ENCODE measurements at places on chromosomes 2 and 18.

DNA sequence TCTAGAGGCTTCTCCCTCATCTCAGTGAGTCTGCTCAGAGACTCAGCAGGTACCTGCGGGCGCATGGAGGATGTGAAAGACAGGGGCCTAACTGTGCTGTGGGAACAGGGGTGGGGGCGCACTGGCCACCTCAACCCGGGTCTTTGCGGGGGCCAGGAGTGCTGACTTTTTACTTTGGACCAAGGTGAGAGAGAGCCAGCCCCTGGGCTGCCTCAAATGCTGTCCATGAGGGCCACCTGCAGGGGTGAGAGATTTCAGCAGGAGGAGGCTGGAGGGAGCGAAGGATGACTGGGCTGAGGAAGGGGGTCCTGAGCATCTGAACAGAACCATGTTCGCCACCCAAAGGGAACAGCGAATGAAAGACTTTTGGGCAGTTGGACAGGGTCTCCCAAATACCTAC, 129.4 kb downstream of the TNS1 start:
- H3K4me3 ChIP-seq: no peak overlapping the region
- no peak for DNase-seq
- H3K27ac ChIP-seq: no peak overlapping the region
- H3K27me3 ChIP-seq: no peaks in the 10 kb centered on the region

DNA sequence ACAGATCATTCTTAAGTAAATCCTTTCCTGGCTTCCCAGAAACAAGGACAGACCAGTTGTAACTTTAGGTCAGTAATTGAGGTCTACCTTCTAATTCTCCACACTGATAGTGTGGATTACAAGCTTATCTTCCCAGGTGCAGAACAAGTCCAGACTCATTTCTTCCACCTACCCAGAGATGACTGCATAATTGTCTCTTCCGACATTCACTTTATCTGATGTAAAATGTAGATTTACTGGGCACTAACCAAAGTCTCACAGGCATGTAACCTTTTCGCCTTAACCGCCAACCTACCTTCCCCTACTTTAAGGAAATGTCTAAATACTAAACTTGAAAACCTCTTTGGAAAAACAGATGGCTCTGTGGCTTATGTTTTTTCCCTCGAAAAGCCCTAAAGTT, 96.2 kb downstream of the NCK2 start:
- DNase-seq: no peak
- no peak overlapping the region for H3K27ac ChIP-seq
- no peak overlapping the region for H3K4me3 ChIP-seq

DNA sequence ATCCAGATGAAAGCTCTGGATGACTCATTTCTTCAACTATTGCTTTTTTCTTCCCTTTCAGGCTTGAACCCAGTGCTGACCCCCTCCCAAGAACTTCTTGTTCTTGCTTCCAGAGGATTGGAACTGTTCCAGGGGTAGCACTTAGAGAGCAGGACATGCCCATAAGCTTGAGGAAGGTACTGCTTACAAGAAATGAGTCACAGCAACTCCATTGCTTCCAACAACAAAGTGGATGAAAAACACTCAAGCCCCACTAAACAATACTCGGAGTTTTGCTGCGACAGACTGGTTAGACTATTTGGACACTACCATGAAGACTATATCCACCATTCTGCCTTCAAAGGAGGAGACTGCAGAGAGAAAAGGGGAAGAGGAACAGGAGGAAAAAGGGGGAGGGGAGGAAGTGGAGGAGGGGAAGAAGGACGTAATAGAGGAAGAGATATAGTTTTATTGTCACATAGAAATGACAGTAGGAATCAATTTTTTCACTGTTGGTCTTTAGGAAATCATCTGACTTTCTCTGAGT, 1.6 kb upstream of the EPC2 start:
- H3K27ac ChIP-seq: peak overlapping the region; percentile 100
- DNase-seq: no peak
- no peaks in the 10 kb centered on the region for H3K36me3 ChIP-seq
- H3K4me3 ChIP-seq: no peak overlapping the region
- H3K4me1 ChIP-seq: no peaks in the 10 kb centered on the region

- no peaks in the 10 kb centered on the region for H3K27me3 ChIP-seq
- no peaks in the 10 kb centered on the region for H3K36me3 ChIP-seq
- H3K4me1 ChIP-seq: peaks cover 21% of the 10 kb centered on the region
- H3K27ac ChIP-seq: no peak overlapping the region
- no peak for DNase-seq
Observed at GRCh38 chr2:106561803-106562202, 74.6 kb downstream of the CD8B2 start.

DNA sequence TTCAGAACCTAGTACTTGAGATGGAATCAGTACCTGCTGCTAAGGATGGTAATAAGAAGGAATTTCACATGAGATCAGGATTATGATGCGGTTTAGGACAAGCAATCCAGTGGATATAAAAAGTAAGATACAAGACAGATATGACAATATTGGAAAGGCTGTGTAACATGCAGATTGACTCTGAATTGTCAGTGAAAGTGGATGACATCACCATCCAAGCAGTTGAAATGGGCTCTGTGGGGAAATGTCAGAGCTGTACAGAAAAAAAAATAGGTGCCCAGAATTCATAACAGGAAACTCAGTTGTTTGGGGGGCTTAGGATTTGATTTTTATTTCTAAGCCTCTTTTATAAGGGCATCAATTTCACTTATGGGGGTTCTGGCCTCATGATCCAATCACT, 438.3 kb downstream of the SPAG16 start:
- H3K27me3 ChIP-seq: no peaks in the 10 kb centered on the region
- no peaks in the 10 kb centered on the region for H3K36me3 ChIP-seq
- H3K4me3 ChIP-seq: no peak overlapping the region
- no peak for DNase-seq

DNA sequence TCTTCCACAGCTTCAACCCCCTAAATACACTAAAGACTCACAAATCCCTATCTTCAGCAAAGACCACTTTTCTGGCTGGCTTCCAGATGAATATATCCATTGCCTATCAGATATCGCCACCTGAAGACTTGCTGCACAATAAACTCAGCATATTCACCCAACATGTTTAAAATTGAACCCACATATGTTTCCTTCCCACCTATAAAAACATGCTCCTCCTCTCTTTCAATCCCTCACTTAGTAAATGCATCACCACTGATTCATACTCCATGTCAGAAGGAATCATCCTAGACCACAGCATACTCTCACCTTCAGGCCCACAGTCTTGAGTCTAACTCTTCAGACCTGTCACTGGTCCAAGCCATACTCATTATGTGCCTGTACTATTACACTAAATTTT, 5.3 kb downstream of the SPC25 start:
- peaks cover 2% of the 10 kb centered on the region for H3K4me1 ChIP-seq
- DNase-seq: no peak
- H3K27ac ChIP-seq: no peak overlapping the region

DNA sequence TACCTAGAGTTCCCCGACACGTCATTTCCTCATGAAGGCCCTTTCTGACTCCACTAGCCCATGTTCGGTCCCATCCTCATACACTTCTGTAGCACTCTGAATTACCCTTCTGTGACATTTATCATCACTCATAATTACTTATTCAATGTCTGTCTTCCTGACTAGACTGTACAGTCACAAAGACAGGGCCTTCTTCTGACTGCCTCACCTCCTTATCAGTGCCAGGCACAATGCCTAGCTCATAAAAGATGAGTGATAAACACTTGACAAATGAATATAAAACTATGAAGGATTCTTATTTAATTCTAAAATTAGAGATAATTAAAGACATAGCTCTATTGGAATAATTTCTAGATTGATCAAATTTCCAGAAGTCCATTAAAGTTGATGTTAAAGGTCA, 1.4 kb upstream of the UBXN4 start:
- no peaks in the 10 kb centered on the region for H3K27me3 ChIP-seq
- H3K4me3 ChIP-seq: no peak overlapping the region
- H3K27ac ChIP-seq: no peak overlapping the region
- no peaks in the 10 kb centered on the region for H3K36me3 ChIP-seq
- H3K4me1 ChIP-seq: peaks cover 3% of the 10 kb centered on the region
- DNase-seq: no peak

GRCh38 chr18:39318462-39318861, 1752.9 kb upstream of the CELF4 start:
- H3K36me3 ChIP-seq: no peaks in the 10 kb centered on the region
- no peaks in the 10 kb centered on the region for H3K4me1 ChIP-seq
- no peak overlapping the region for H3K27ac ChIP-seq
- no peak overlapping the region for H3K4me3 ChIP-seq
- H3K27me3 ChIP-seq: no peaks in the 10 kb centered on the region

GRCh38 chr2:105526000-105526925, 127.4 kb upstream of the FHL2 start:
- no peak overlapping the region for H3K27ac ChIP-seq
- no peak overlapping the region for H3K4me3 ChIP-seq
- peaks cover 1% of the 10 kb centered on the region for H3K4me1 ChIP-seq
- no peak for DNase-seq

DNA sequence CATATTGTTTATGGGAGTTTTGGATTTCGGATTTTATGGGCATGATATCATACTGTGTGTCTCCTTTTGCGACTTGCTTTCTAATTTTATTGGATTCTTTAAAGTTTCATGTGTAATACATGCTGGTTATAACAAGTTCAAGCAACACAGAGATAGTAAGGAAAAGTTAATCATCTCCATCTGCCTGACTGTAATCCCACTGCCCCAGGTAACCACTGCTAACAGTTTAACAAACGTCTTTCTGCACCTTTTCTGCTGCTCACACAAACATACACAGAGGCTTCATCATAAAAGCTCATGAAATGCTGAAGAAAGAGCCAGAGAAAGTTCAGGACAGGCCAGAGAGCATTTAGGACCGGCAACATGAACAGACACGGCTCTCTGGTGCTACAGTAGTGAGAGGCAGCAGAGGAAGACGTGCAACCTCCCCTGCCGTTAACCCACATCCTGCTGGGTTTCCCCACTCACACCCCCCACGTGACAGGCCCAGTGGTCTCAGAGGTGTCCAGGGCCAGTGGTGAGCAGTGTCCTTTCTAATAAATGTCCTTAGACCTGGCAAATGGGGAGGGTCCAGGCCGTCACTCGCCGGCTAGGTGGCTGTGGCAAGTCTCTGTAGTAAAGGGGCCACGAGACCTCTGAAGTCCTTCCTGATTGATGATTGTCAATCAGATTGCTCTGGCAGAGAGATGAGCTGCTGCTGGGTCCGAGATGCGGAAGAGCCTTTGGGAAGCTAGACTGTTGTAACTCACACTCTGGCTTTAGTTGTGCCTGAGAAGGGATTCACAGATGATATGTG, 43.0 kb upstream of the SLC1A4 start:
- H3K27ac ChIP-seq: no peak overlapping the region
- no peak overlapping the region for H3K4me3 ChIP-seq
- H3K27me3 ChIP-seq: no peaks in the 10 kb centered on the region
- peak; percentile 15 for DNase-seq
- H3K36me3 ChIP-seq: no peaks in the 10 kb centered on the region
- H3K4me1 ChIP-seq: no peaks in the 10 kb centered on the region

GRCh38 chr2:173043476-173043875, 32.2 kb upstream of the MAP3K20 start:
- peaks cover 25% of the 10 kb centered on the region for H3K4me1 ChIP-seq
- H3K27me3 ChIP-seq: no peaks in the 10 kb centered on the region
- peak overlapping the region; percentile 70 for H3K27ac ChIP-seq
- peak; percentile 23 for DNase-seq
- no peaks in the 10 kb centered on the region for H3K36me3 ChIP-seq

DNA sequence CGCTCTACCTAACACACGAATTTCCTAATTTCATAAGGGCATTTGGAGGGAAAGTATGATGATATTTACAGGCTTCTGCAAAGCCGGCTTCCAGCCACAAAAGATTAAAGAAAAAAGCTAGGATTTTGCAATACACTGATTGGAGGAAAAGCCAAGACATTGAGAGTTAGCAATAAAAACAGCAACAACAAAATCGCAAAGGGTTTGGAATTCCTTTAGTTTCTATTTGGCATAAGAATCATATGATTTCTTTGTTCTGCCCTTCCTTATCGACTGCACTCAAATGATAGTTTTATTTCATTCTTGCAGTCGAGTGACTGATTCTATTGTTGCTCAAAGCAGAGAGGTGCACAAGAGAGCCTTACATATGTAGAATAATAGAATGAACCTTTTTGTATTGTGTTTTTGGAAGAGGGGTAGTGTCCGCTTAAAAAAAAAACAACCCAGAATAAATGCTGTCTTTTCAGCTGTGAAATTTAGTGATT, 3.9 kb upstream of the ZNF532 start:
- no peak for DNase-seq
- no peaks in the 10 kb centered on the region for H3K27me3 ChIP-seq
- H3K36me3 ChIP-seq: no peaks in the 10 kb centered on the region
- H3K4me3 ChIP-seq: no peak overlapping the region
- no peak overlapping the region for H3K27ac ChIP-seq

GRCh38 chr18:79121746-79122474, 52.7 kb downstream of the ATP9B start:
- H3K27ac ChIP-seq: no peak overlapping the region
- no peak for DNase-seq
- H3K27me3 ChIP-seq: no peaks in the 10 kb centered on the region

- H3K4me3 ChIP-seq: no peak overlapping the region
- DNase-seq: no peak
- H3K27me3 ChIP-seq: no peaks in the 10 kb centered on the region
- peak overlapping the region; percentile 50 for H3K27ac ChIP-seq
Observed at GRCh38 chr2:229417176-229417575, 146.1 kb upstream of the PID1 start.

DNA sequence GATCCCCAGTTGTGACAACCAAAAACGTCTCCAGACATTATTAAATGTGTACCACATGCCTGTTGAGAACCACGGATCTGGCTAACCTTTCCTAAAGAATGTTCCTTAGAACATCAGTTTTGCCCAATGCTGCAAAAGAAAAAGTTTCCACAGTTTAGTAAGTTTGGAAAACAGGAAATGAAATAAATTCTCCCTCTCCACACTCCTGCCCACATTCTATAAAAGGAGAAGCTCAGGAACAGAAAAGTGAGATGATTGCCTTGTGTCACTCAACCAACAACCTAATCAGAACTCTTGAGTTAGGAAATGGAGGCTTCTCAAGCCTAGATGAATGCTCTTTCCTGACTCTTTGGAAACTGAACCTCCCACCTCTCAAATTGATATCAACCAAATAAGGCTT, 56.1 kb upstream of the NFE2L2 start:
- DNase-seq: no peak
- no peaks in the 10 kb centered on the region for H3K27me3 ChIP-seq
- peaks cover 34% of the 10 kb centered on the region for H3K36me3 ChIP-seq
- H3K27ac ChIP-seq: no peak overlapping the region
- no peak overlapping the region for H3K4me3 ChIP-seq

DNA sequence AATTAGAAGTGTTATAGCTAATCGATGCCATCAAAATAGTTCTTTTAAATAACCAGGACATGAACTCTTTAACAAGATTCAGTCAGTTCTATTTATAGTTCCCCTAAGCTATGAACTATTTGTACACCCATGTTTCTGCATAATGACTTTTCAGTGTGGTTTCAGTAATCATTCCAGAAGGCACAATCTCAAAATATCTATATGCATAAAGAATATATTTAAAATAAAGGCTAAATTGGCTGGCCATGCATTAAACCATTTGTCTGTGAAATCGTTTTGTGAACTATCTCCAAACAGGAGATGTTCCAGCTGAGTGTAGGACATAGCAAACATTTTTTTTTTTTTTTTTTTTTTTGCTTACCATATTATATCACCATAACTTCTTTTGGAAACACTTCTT, 719.3 kb downstream of the PLCL1 start:
- DNase-seq: no peak
- H3K27ac ChIP-seq: no peak overlapping the region
- H3K4me1 ChIP-seq: no peaks in the 10 kb centered on the region
- H3K27me3 ChIP-seq: no peaks in the 10 kb centered on the region
- H3K36me3 ChIP-seq: no peaks in the 10 kb centered on the region
- H3K4me3 ChIP-seq: no peak overlapping the region

All from heart right ventricle (tissue), 16 donors.